ENCODE measurements at places on chromosomes 3 and 15.

DNA sequence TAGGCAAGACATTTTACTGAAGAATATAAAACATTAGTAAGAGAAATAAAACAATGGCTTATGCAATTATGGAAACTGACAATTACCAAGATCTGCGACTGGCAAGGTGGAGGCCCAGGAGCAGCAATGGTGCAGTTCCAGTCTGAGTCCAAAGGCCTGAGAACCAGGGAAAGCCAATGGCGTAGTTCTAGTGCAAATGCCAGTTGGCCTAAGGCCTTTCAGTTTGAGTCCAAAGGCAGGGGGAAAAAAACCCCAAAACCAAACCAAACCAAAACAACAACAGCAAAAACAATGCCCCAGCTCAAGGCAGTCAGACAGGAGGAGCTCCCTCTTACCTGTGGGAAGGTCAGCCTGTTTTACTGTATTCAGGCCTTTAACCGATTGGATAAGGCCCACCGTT lies 72.6 kb downstream of the ST6GAL1 start:
- DNase-seq: no peak

GRCh38 chr3:182220013-182220412 lies 508.3 kb downstream of the SOX2 start:
- no peak for DNase-seq

DNA sequence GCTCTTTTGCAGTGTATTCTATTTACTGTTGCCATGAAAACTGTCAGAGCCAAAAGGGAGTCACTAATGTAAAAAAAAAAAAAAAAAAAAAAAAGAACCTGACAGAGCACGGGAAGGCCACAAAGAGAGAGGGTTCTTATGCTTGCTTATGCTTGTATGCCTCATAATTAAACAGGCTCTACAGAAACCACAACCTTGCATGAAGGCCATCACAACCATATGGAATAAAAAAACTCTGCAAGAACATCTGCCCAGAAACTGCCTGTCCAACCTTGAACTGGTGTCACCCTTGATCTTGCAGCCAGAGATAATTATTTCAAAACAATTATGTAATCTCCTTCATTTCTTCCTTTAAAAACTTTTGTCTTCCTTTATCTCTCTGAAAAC lies 50.1 kb downstream of the CFAP20DC start:
- no peak for DNase-seq

DNA sequence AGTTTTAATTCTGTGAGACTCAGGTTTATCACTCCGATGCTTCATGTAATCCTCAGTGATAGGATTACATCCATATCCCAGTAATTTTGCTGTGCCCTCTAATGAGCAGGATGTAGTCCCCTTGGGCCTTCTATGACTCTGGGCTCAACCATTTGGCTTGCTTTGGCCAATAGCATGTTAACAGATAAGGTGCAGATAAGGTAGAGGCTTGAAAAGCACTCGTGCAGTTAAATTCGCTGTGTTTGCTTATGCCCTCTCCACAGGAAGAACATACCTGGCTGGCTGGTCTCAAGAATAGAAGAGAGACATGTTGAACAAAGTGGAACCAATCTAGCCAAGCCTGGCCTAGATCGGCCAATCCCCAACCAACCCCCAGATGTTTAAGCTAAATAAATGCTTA lies 20.1 kb downstream of the CCDC13 start:
- DNase-seq: no peak

DNA sequence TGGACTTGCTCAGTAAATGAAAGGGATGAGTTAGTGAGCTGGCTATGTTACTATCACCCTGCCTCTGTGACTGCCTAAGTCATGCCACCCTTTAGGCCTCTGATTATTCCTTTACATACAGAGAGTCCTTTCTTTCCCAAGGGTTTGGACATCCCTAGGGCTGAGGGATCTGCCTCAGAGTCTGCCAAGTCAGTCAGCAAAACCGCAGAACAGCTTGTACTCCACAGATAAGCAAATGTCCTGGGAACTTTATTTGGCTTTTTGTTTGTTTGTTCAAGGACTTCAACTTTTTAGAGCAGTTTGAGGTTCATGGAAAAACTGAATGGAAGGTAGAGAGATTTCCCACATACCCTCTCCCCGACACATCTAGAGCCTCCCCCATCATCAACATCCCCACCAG lies 82.6 kb upstream of the TRIM42 start:
- DNase-seq: no peak

DNA sequence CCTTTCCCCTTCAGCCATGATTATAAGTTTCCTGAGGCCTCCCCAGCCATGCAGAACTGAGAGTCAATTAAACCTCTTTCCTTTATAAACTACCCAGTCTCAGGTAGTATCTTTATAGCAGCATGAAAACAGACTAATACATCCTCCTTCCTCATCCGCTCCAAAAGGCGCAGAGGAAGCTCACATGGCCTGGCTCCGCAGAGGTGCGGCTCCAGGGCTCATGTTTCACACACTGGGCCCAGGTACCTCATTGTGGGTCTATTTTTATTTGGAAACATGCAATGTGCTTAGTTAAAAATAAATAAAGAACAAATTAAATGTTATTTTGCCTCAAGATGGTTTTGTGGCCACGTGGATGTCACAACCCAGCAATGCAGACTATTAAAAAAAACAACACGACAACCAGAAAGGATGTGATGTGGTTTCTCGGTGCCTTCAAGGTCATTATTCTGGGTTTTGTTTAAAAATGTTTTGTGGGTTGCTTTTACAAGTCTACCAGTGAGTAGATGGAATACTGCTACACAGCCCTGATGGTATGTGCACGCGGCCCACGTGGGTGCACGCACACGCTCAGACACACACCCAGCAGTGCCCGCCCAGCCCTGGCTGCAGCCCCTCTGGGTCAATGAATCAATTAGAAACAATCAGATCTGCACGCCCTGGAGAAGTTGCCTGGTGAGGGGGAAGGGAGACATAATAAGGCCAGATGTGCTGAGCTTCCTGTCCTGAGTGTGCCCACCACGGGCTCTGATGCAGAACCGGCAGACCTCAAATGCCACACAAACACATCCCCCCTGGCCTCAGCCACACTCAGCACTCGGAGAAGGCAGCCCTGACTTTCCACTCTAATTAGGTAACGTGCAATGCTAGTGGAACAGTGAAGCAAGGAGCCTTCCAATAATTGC lies 140.1 kb downstream of the ADAMTS17 start:
- DNase-seq: no peak

DNA sequence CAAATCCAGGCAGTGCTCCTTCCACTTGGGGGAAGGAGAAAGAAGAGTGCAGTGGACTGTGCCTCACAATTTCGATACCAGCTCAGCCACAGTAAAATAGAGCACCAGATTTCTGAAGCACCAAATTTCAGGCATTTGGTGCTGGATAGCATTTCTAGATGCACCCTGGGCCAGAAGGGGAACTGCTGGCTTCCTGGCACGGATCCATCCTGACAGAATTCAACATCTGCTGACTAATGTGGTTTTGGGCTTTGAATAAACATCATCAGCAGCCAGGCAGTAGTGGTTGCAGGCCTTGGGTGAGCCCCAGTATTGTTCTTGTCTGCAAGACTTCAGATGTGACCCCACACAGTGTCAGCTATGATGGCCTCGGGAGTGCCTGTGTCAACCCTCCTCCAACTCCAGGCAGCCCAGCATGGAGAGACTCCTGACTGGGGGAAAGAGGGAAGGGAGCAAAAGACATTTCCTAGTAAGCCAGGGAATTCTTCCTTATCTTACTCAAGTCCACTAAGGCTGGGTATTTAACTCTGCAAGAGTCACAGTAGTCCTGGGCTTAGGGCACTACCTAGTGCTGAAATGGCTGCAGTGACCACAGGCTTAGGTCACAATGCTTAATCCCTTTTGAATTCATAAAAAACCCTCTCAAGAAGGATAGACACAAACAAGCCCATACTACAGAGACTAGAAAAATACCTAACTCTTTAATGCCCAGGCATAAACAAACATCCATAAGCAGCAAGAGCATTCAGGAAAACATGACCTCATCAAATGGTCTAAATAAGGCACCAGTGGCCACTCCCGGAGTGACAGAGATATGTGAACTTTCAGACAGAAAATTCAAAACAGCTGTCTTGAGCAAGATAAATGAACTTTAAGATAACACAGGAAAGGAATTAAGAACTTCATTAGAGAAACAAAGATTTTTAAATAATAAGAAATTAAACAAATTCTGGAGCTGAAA lies 74.7 kb downstream of the SPATA16 start:
- DNase-seq: no peak

DNA sequence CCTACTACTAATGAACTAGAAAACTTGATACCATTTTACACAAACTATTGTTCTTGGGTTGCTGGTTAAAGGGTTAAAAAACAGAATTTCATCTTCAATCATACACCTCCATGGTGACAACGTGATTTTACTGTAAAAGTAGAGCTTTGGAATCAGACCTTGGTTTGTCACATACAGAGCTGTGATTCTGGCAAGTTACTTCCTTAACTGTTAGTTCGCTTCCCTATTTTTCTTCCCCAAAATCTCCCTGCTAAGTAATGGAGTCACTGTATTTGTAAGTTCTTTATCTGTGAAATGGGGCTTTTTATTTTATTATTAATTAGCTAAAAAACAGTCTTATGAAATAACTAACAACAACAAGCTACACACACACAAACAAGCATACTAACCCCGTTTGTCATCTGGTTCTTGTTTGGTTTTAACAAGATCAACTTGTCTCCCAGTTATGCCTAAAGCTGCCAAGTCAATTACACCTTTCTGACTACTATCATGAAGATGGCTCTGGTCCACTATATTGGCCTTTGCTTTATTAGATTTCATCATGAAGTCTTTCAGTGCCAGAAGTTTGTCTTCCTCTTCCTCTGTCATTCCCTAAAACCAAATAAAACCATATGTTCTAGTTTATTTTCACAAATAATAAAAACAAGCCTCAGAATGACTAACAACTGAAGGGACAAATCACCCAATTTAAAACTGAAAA lies 38.6 kb downstream of the PIK3R4 start:
- no peak for DNase-seq

- no peak for DNase-seq
Measured at GRCh38 chr15:22883196-22883595, 44.7 kb downstream of the NIPA2 start.

DNA sequence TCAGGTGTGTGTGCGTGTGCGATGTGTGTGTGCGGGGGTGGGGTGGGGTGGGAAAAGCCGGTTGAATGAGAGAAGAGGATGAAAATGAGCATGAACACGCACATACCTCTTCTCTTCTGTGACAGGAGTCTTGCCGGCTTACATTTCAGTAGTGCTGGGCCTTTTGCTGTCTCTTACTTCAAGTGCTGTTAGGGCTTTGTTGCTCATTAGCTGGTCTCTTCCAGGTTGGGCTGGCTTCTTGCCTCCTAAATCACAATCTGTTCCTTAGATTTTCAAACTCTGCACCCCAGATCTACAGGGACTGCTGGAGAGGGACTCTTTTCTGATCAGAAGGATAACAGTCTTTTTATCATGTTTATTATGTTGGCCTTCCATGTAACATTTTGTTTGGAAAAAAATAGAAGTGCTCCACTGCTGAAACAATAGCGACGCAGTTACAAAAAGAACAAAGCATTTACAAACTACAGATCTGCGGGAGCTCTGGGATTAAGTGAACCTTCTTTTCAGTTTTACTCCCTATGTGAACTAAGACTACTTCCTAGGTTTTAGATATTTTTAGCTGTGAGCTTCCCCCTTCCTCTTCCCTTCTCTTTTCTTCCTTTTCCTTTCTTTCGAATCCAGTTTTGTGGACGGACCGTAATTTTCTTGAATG lies 48.5 kb downstream of the USP13 start:
- peak; percentile 54 for DNase-seq

DNA sequence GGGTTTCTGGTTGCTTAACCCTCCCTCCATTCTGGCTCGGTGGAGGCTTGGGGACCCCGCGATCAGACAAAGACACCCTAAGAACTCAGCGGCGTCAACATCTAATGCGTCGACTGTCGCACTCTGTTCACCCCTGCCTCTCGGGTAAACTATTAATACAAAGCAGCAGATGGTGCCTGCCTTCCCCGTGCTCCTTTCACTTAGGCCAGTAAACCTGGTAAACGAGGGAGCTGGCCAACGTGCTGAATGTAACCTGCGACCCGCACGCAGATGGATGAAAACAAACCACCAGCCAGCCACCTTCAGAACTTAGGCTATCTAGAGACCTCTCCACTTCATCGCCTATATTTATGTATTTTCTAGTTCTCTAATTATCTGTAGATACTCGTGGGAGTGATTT lies 848 bp upstream of the CADPS start:
- peak; percentile 44 for DNase-seq

- no peak for DNase-seq
Measured at GRCh38 chr15:75200765-75201615, 692 bp upstream of the C15orf39 start.

DNA sequence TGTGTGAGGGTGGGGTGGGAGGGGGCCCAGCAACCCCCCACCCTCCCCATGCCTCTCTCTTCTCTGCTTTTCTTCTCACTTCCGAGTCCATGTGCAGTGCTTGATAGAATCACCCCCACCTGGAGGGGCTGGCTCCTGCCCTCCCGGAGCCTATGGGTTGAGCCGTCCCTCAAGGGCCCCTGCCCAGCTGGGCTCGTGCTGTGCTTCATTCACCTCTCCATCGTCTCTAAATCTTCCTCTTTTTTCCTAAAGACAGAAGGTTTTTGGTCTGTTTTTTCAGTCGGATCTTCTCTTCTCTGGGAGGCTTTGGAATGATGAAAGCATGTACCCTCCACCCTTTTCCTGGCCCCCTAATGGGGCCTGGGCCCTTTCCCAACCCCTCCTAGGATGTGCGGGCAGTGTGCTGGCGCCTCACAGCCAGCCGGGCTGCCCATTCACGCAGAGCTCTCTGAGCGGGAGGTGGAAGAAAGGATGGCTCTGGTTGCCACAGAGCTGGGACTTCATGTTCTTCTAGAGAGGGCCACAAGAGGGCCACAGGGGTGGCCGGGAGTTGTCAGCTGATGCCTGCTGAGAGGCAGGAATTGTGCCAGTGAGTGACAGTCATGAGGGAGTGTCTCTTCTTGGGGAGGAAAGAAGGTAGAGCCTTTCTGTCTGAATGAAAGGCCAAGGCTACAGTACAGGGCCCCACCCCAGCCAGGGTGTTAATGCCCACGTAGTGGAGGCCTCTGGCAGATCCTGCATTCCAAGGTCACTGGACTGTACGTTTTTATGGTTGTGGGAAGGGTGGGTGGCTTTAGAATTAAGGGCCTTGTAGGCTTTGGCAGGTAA lies 8.1 kb downstream of the FAM131A start:
- DNase-seq: peak; percentile 82

DNA sequence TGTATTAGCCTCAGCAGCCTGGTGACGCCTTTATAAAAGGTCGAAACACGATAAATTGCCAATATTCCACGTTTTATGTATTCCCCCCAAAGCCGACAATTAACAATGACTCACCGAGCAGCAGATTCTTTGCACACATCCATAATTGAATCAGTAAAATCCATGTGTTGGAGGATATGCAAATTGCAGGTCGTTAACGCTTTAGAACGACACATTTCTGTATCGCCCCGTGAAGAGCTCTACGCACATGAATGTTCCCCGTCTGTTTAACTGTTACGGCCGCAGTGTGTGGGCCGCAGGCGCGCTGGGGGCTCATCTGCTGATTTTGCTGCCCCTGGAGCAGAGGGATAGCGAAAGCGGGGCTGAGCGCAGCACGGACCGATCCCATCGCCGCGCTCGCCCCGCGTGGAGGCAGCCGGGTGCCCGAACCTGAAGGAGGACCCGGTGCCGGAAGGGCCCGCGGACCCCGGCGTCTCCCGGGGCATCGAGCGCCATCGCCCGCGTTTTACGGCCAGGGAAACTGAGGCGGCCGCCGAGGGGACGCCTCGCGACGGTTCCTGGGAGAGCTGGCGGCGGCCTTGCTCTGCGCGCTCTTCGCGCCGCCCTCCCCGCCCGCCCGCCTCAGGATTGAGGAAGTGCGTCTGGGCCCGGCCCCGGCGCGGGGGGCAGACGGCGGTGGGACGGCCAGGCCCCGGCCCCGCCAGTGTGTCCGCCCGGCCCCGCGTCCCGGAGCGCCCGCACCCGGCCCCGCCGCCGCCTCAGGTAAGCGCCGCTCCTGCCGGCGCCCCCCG lies at the start of gene LRRK1:
Gene LRRK1 (plus strand): TSS at position 668 of the 791 bp plus-strand sequence. CDS start 5,276 bp downstream, outside the sequence.
- DNase-seq: peak; percentile 65

GRCh38 chr15:62249501-62249900 lies 84.4 kb upstream of the C2CD4B start:
- DNase-seq: no peak
